ENCODE measurements at places on chromosomes 2 and 18.

- DNase-seq = no peak
Observed at GRCh38 chr2:86671337-86671981, 47.8 kb upstream of the RNF103 start.

DNA sequence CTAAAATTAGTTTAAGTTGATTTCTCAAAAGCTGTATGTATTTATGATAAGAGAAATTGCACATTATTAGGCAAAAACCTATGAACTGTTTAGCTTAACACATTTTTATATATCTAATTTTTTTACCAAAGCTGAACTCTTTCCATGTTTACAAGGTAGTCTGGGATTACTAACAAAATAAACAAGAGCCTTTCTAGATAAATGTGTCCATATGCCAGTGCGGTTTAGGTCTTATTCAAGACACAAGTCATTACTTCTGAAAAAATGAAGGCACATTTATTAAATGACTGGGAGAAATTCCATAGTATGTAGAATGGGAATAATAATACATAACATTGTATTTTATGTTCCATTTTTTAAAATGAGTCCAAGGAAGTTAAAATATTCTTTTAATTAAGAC, 82.0 kb downstream of the DPP4 start:
- DNase-seq = no peak

- DNase-seq = no peak
Observed at GRCh38 chr18:48742706-48743475, 204.1 kb downstream of the CTIF start.

DNA sequence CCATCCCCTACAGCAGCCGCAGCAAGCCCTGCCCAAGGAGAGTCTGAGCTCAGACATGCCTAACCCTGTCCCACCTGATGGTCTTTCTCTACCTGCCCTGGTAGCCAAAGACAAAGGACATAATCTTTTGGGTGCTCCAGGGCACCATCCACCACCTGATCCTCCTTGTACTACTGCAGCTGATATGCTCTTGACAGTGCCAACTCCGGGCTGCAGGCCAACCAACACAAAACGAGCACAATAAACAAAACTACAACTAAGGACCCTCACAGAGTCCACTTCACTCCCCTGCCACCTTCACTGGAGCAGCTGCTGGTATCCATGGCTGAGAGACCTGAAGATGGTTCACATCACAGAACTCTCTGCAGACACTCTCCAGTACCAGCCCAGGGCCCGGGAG, 106.3 kb downstream of the GRB14 start:
- no peak for DNase-seq

DNA sequence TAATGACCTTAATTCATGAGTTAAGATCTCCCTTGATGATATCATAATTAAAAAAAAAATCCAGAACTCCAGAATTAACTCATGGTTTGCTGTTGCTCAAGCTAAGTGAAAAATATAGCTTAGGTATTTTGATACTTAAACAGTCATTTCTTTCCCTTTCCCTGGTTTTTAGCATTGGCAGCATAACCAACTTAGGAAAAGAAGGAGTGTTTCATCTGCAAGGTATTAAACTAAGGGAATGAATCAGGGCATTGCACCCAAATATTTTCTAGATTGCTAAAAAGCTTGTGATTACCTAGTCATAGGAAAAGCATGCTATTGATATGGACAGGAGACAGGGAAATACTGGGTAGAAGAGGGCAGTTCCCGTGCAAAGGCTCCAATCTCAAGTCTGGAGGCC, 207.2 kb downstream of the LRP1B start:
- no peak for DNase-seq

DNA sequence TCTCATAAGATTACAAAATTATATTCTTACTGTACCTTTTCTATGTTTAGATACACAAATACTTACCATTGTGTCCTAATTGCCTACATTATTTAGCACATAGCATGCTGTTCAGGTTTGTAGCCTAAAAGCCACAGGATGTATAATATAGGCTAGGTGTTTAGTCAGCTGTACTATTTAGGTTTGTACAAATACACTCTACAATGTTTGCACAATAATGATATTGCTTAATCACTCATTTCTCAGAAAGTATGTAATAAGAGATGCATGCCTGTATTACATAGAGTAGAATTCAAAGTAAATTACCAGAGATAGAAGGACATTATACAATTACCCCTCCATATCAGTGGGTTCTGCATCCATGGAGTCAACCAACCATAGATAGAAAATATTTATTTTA, 201.1 kb upstream of the COL3A1 start:
- no peak for DNase-seq

GRCh38 chr2:149924549-149925213, 337.1 kb upstream of the MMADHC start:
- DNase-seq = no peak

DNA sequence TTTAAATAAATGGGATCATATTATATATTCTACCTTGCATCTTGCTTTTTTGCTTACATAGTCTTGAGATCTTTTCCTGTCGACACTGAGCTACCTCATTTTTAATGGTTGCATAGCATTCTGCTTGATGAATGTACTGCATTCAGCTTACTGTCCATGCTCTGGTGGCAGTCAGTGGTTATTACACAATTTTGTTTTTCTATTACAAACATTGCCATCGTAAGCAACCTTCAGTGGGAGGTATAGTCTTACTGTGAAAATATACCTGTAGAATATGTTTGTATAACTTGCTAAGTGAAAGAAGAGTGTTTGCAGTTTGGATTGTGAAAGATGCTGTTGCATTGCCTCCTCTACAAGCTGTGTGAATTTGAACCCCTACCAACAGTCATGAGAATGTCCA, 43.4 kb downstream of the UBXN4 start:
- DNase-seq = no peak

GRCh38 chr18:32918692-32919250, 145.9 kb upstream of the KLHL14 start:
- DNase-seq = no peak

DNA sequence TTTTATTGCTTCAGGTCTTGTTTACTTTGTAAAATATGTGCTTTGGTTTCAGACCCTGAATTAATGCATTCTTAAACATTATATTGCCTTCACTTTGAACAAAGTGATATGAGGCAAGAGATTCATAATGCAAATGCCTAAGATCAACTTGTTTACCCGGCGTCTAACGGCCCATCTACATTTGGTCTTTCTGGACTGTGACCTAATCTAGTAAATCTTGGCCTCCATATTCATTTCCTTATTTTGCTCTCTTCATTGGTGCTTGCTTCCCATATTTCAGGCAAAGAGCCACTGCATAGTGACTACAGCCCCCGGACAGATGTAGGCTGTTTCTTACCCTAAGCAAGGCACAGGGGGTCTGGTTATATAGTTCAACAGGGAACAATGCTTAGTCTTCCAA, 53.0 kb upstream of the SLC39A10 start:
- DNase-seq = no peak

DNA sequence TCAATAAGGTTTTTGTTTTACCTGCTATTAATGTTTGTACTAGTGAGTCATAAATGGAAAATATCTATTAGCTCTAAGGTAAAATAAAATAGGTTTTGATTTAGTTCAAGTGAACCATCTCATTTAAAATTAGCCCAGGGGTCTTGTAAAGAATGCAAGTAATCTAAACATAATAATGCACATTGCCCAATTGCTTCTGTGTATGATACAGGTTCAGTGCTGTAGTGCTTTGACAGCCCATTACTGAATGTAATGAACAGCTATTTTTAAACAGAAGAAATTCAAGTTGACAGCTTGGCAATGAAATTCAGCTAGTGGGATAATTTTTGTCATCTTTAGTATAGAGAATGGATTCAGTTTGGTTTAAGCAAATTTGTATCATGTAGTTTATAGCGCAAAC, 91.5 kb downstream of the CAMKMT start:
- no peak for DNase-seq

GRCh38 chr2:26274058-26274613, 29.4 kb downstream of the HADHB start:
- no peak for DNase-seq

GRCh38 chr2:163658556-163658955, 77.3 kb downstream of the FIGN start:
- no peak for DNase-seq

GRCh38 chr2:161166538-161167409, 6.5 kb downstream of the TANK start:
- DNase-seq = peak; percentile 49

GRCh38 chr2:11758647-11759046, 12.2 kb downstream of the LPIN1 start:
- DNase-seq = no peak

GRCh38 chr2:10518470-10519393, 70.6 kb upstream of the ODC1 start:
- no peak for DNase-seq

GRCh38 chr18:8845506-8845905, 140.2 kb downstream of the MTCL1 start:
- no peak for DNase-seq

GRCh38 chr2:113376913-113377445, 60.5 kb upstream of the ZNG1B start:
- no peak for DNase-seq

GRCh38 chr2:229586746-229587705, 127.3 kb downstream of the DNER start:
- DNase-seq = no peak

- no peak for DNase-seq
Observed at GRCh38 chr18:49529596-49529995, 32.3 kb upstream of the LIPG start.

DNA sequence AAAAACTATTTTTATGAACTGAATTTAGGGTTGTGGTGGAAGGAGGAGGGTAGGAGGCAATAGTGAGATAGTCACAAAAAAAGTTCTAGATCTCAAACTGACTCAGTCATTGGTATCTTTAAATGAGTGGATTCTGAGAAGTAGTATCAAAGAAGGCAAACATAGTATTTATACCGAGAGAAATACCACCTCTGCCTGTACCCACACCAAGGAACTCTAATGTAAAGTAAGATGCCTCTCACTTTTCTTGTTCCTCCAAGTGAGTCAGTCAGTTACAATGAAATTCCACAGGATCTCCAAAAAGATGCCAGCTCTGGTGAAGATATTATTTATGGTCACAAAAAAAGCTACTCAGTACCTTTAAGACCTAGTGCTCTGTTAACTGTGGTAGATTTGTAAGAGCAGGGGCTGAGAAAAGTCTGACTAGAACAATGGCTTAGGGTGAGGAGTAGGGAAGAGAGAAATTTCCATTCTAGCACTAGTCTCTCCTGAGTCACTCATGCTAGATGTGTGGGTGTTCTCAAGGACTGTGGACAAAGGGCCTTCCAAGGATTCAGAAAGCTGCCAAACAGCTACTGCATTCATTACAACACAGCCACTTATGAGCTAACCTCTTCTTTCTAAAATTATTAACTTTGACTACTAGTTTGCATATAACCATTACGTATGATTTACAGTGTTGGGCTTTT, 36.3 kb downstream of the YWHAQ start:
- no peak for DNase-seq

DNA sequence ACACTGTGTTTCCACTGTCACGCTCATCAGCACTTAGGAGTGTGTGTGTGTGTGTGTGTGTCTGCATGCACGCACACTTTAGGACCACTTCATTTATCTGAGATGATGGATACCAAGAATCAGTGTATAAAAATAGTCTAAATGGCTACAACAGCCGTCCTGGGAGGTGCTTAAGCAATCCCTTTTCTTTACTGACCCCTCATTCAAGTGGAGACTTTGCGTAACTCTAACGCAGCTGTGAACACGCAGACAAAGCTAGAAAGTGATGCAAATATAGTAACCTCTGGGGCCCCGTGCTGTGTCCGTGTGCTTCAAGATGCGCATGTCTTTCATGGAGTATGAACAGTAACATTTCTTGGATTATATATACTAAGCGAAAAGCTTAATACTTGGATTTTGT, 40.4 kb upstream of the RBM44 start:
- no peak for DNase-seq

DNA sequence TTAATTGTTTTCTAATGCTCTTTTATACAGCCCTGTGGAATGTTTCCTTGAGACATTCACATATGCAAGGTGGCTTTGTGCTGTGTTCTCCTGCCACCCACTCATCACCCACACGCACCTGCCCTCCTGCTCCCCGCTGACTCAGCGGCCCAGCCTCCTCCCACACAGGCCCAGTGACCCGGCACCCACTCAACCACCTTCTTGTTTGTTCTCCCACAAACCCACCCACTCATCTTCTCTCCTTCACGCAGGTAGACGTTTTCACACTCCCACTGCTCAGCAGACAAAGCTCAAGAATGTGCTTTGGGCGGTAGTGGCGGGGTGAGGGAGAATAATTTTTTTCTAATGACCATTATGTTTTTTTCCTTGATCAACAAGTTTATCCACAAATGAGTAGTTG, 28.6 kb upstream of the NEMP2 start:
- DNase-seq = no peak

GRCh38 chr2:134973241-134974138, 54.9 kb downstream of the CCNT2 start:
- no peak for DNase-seq

- DNase-seq = no peak
Observed at GRCh38 chr2:229265727-229266126, 5.4 kb downstream of the PID1 start.

- no peak for DNase-seq
Observed at GRCh38 chr2:30877833-30878232, 70.6 kb upstream of the CAPN13 start.

DNA sequence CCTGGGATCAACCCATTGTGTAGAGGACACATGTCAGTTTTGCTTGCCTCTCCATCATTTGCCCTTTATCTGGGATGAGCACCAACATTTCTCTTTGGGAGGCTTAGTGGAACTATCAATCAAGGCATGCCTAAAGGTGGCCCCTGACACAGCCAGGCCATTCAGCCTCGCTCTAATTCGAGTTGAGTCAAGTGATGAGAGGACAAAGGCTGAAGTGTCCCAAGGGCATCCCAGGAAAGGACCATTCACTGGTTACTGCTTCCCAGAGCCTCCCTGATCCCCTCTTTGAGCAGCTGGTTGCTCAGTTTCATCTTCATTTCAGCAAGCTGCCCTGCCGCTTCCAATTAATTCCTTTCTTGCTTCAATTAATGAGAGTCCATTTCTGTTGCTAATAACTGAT, 63.5 kb downstream of the DNER start:
- DNase-seq = no peak

- no peak for DNase-seq
Observed at GRCh38 chr2:96716388-96716787, 23.5 kb downstream of the LMAN2L start.

All from CD4-positive, alpha-beta T cell treated with Interleukin-6 at 100 ng/mL for 8 hours (primary cell).